ENCODE measurements at places on chromosomes 2 and 18.

DNA sequence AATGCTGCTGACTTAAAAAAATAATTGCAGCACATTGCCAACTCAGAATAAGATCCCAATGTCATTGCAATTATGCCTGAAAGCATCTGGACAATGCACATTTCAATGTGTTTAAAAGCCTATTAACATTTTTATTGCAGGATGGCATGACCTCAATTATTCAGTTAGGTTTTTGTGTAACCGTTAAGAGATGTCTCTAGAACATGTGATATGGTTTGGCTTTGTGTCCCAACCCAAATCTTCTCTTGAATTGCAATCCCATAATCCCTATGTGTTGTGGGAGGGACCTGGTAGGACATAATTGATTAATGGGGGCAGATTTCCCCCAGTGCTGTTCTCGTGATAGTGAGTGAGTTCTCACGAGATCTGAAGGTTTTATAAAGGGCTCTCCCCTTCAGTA is 43.2 kb upstream of the ZC3H15 start:
- no peak for DNase-seq

DNA sequence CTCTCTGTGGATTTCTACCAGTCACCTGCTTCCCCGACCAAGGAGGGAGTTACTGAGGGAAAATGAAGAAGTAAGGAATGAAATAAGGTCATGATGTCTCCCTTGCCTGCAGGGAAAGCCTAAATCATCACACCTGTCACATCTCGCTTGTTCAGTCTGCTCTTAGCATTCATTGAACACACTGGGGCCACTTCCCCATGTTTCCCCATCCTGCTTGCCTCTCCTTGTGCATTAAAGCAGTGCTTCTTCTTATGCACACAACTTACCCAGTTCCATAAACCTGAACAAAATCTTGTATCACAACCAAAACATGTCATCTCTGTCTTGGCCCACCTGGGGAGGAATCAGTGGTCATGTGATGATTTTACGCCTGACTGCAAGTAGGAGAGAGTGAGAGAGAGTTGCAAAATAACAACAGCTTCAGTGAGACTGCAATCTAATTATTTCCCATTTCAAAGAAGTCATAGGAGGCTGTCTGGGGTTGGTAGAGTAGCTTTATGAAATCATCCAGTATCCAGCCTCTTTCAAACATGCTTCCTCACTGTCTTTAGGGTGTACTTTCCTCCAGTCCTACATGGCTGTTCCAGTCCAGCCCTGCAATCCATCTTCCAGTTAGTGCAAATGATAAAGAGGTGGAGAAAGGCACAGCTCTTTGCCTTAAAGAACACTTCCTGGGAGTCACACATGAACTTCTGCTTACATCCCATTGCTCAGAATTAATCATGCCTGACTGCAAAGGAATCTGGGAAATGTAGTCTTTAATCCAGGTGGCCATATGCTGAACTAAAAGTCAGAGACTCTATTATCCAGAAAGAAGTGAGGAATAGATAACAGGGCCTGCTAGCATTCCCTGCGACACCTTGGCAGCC is 220.1 kb downstream of the HAUS1 start:
- DNase-seq = peak; percentile 9

- no peak for DNase-seq
Observed at GRCh38 chr2:134348239-134348638, 94.4 kb downstream of the MGAT5 start.

DNA sequence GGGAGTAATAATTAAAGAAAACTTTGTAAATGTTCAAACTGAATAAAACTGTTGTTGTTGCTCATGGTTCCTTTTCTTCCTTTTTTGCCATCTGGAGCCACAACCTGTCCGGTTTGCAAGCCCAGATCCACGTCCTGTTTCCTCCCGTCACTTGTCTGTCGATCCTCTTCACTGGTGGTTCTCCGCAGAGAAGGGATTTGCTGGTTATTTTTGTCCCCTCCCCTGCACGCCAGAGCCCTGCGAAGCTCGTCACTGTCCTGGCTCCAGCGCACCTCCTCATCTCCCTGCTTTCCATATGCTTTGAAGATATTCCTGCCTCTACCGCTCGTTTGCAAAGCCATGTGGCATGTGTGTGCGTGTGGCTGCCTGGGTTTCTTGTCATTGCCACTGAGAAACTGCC is 461.4 kb downstream of the RNF144A start:
- DNase-seq = no peak

- DNase-seq = no peak
Observed at GRCh38 chr2:232634206-232635150, 1.1 kb downstream of the EFHD1 start.

DNA sequence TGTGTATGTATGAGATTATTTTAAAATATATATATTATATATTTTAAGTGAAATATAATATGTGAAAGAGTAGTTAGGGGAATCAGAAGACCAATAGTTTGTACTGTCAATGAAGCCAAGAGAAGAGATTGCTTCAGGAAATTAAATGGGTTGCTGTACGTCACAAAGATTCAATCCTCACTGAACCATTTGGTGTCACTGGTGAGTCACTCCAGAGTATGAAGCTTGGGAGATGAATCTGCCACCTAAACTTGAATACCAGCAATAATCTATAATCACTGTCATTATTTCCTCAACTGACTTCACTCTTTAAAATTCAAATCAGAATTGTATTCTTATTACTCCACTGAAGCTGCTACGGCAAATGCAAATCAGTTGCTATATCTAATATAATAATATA is 41.9 kb upstream of the SCN9A start:
- no peak for DNase-seq

- DNase-seq = no peak
Observed at GRCh38 chr2:59589881-59590280, 963.6 kb downstream of the BCL11A start.

GRCh38 chr2:105752691-105753358 is 8.1 kb downstream of the NCK2 start:
- DNase-seq = no peak

GRCh38 chr2:16507655-16508489 is 157.8 kb downstream of the CYRIA start:
- DNase-seq = no peak

- no peak for DNase-seq
Observed at GRCh38 chr18:70650878-70651277, 362.0 kb downstream of the SOCS6 start.

DNA sequence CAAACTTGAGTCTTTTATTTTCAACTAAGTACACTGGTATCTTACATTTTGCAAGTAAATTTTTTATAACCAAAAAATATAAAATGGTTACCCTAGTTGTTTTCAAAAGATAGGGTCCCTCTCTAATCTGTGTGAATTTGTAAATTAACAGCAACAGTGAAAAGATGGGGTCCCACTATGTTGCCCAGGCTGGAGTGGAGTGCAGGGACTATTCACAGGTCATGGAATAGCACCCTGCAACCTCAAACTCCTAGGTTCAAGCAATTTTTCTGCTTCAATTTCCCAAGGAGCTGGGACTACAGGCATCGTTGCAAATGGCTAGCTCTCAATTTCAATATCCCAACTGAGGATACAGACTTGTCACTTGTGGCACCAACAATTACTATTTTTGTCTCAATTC is 12.1 kb downstream of the CCT4 start:
- DNase-seq = no peak

DNA sequence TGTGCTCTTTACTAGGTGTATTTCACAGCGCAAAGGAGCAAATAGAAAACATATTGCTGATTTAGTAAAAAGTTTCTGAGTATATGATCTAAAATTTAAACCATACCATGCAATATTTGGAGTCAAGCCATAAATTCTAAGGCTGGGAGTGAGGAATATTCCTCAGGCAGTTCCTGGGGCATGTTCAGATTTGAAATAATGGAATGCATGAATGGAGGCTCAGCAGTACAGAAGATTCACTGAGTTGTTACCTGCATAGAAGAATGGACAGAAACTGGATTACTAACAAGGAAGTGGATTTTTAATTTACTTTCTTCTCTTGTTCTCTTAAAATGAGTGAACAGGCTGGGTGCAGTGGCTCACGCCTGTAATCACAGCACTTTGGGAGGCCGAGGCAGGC is 441.0 kb upstream of the MAP2 start:
- no peak for DNase-seq

DNA sequence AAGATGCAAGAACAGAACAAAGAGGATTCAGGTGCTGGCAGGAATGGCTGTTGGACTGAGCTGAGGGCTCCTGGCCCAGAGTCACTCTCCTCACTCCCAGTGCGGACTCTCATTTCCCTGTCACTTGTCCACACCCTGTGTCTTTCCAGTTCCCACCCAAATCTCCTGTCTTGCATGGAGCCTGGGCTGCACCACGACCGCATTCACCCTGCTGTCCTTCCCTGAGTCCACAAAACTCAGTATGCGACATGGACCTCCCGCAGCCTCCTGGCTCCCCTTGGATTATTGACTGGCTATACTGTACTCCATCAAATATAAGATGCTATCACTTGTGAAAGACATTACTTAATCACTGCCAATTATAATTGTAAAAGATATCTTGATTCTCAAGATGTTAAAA is 2.5 kb upstream of the ITM2C start:
- no peak for DNase-seq

- no peak for DNase-seq
Observed at GRCh38 chr18:61464551-61465142, 131.4 kb downstream of the CDH20 start.

- DNase-seq = no peak
Observed at GRCh38 chr2:162382278-162382677, 38.3 kb downstream of the GCA start.

DNA sequence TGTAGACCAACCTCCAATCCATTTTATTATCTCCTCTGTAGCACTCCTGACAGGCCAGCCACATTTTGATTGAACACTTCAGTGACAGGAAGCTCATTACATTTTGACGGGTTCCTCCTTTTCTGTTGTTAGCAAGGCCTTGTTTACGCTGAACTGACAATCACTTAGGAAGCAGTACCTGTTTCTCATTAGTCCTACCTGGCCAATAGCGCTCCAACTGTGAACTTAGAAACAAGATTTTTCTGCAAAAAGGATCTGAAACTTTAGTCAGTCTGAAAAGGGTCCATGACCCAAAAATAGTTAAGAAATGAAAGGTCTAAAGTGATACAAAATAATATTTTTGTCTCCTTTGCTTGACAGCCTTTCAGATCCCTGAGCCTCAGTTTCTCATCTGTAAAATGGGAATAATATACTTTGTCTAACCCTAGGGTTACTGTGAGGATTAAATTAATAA is 119.6 kb upstream of the MSTN start:
- DNase-seq = no peak

- no peak for DNase-seq
Observed at GRCh38 chr2:216632952-216633615, at the start of gene IGFBP2. Gene IGFBP2 (plus strand): TSS chr2:216633420. CDS start chr2:216633524, 104 bp downstream.

DNA sequence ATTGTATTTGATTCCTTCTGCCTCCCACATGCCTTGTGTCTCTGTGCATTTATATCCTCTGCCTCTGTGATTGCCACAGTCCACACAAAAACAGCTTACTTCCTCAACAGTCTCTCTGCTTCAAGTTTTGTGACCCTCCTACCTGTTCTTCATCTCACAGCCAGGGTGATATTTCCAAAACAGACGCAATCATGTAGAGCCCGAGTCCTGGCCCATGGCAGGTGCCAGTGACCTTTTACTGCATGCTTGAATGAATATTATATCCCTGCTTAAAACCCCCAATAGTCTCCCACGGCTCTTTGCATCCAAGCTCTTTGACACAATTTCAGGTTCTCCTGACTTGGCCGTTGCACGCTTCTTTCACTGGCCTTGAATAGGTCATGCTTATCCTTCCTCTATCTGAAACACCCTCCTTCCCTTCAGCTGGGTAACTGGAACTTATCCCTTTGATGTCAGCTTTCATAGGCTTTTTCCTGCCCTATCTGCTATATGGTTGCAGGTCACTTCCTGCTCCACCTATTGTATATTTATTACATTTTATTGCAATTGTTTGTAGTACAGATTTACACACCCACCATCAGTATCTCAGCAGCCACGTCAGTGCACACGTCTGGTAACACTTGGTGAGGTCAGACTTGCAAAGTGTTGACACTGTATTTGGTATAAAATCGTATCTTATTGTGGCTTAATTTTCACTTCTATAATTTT is 29.7 kb upstream of the IL1B start:
- no peak for DNase-seq

- no peak for DNase-seq
Observed at GRCh38 chr18:2969695-2970094, 43.2 kb downstream of the LPIN2 start.

DNA sequence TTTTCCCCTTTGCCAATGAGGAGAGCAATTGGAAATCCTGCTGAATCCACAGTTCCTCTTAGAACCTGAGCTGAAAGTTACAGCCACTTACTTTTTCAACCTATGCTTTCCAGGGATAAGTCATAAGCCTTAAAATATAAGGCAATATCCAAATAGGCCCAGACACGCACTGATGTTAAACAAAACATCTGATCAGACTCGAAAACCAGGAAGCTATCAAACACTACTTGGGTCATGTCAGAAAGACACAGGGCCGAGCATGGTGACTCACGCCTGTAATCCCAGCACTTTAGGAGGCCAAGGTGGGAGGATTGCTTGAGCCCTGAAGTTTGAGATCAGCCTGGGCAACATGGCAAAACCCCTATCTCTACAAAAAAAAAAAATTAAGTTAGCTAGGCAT is 192.1 kb downstream of the SP3 start:
- no peak for DNase-seq

GRCh38 chr2:45009928-45010701 is 863 bp upstream of the SIX2 start:
- peak; percentile 79 for DNase-seq

- DNase-seq = no peak
Observed at GRCh38 chr18:78123144-78123909, 856.3 kb upstream of the SALL3 start.

GRCh38 chr2:83055376-83056010 is 1403.6 kb downstream of the SUCLG1 start:
- no peak for DNase-seq

- DNase-seq = no peak
Observed at GRCh38 chr2:198712485-198712884, 745.3 kb downstream of the SATB2 start.

DNA sequence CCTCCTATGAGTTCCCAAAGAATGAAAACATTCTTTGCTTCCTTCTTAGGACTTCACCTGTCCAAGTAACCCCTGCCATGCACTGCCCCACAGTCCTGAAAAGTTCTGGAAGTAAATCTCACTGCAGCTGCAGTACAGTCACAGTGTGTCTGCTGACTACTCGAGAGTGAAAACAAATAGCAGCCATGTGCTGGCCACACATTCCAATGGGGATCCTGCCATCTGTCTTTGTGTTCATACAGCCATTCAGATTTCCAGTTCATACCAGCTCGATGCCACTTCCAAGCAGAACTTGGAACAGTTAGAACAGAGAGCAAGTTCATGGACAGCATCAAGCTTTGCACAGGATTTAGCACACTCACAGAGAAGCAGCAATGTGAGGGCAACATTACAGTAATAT is 629.9 kb upstream of the ACVR2A start:
- DNase-seq = no peak

GRCh38 chr2:241576293-241576654 is 17.7 kb downstream of the BOK start:
- DNase-seq = no peak

- no peak for DNase-seq
Observed at GRCh38 chr2:64591188-64591587, 62.5 kb downstream of the SERTAD2 start.

GRCh38 chr18:44709307-44710126 is 28.8 kb downstream of the SETBP1 start:
- DNase-seq = no peak

GRCh38 chr2:15819562-15820256 is 120.6 kb upstream of the MYCN start:
- DNase-seq = no peak

GRCh38 chr18:11500153-11501122 is 109.0 kb upstream of the SLC35G4 start:
- DNase-seq = peak; percentile 91

GRCh38 chr18:53503914-53504441 is 720.5 kb downstream of the MBD2 start:
- no peak for DNase-seq

All from smooth muscle cell of the brain vasculature (primary cell).